Activated naive CD4-positive, alpha-beta T cell treated with Interleukin-2 at 50 U/mL for 16 hours (primary cell): ENCODE measurements at places on chromosomes 3 and 15.

GRCh38 chr3:152595975-152596821, 238.7 kb upstream of the P2RY1 start:
- DNase-seq = no peak

GRCh38 chr3:78846718-78847117, 921.1 kb downstream of the ROBO1 start:
- DNase-seq = no peak

- no peak for DNase-seq
Observed at GRCh38 chr3:29092348-29092747, 188.5 kb upstream of the RBMS3 start.

DNA sequence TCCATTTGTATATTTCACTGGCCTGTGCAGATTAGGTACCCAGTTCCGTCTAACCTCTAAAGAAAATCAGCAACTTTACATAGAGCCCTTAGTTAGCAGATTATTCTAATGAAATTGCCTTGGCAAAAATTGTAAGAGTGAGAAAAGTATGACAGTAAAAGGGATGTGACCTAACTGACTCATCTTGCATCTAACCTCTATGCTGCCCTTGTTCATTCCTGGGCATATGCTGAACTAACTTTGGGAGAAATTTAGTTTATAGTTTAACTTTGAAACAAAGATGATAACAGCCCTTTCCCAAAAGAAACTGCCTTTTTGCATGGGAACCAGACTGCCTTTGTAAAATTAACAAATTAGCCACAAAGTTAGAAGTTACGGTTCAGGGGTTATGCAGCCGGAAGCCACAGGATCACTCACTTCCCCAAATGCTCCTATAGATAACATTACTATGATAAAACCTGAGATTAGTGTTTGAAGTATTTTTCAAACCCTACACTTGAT, 839.8 kb upstream of the ALCAM start:
- DNase-seq = no peak

DNA sequence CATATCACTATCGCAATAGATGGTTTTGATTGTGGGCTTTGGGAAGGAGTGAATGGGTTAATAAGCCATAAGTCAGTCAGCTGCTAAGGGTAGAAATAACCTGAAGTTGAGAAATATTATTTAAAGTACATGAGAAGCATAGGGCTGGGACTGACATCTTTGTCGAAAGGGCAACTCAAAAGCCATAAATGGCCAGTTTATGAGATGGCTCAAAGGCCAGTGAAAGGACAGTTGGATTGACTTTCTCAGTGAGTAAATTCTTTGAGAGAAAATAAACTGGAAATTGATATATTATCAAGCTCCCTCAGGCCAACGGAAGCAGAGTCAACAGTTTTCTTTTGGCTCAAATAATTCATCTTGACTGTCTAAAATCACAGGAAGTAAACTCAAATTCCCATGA, 419.8 kb downstream of the NSUN3 start:
- no peak for DNase-seq

DNA sequence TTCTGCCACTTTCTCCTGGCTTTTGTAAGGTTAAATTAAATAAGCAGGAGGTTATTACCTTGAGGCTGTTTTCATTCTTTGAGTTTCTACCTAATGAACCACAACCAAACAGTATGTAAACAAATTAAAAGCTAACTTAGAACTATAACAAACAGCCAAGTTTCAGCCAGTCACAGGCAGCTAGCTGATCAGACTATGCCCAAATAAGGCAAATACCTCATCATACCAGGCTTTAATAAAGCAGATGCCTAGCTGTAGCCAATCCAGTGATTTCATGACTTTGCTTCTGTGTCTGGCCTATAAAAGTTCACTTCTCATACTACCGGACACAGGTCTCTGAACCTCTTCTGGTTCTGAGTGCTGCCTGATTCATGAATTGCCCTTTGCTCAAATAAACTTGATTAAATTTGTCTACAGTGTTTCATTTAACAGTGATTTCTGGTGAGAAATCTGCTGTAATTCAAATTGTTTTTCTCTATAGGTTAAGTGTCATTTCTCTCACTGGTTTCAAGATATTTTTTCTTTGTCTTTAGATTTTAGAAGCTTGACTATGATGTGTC, 24.2 kb downstream of the SH3GL3 start:
- DNase-seq = no peak

GRCh38 chr15:75947092-75947491, 43.4 kb downstream of the FBXO22 start:
- no peak for DNase-seq

DNA sequence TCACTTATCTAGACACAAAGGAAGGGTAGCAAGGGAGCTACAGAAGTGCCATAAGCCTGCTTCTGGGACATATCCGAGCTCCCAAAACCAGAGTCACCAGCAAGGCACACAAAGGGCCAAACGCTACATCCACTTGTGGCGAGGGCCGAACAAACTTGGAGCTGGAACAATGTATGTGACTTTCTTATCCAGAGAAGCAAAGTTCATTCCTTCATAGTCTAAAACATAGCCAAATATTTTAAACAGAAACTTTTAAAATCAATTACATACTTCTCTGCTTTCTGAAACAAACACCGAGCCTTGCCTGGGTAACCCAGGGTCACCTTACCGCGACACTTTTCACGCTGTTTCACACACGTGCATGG, 15.9 kb downstream of the ZXDC start:
- no peak for DNase-seq

- DNase-seq = no peak
Observed at GRCh38 chr3:193824365-193824764, 231.4 kb downstream of the OPA1 start.
